ENCODE measurements at places on chromosomes 4 and X.

GRCh38 chrX:68696267-68696990 lies 49.0 kb downstream of the STARD8 start:
- peak; percentile 25 for DNase-seq

- no peak for DNase-seq
Measured at GRCh38 chrX:2137882-2138281, 362.9 kb downstream of the DHRSX start.

GRCh38 chrX:149036086-149036485 lies 469.0 kb downstream of the IDS start:
- peak; percentile 3 for DNase-seq

DNA sequence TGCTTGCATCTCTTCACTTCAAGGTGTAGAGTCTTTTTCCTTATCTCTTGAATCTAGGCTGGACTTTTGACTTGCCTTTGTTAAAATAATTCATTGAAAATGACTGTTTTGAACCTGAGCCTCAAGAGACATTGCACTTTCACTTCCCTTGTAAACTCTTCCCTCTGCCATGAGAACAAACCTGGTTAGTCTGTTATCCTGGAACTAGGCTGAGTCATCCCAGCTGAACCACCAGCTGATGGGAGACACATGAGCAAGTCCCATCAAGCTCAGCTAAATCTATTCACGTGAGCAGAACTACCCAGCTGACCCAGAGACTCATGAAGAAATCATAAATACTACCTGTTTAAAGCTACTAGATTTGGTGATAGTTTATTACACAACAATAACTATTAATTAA lies 202.3 kb upstream of the CENPE start:
- DNase-seq: peak; percentile 17

GRCh38 chr4:150167054-150167453 lies 88.8 kb downstream of the DCLK2 start:
- DNase-seq: no peak

Measured in NB4 (cell line).